Suprapubic skin (tissue), 4 donors: ENCODE measurements at places on chromosomes 2 and 18. TPM values are rescaled to one million over a fixed set of nuclear protein-coding genes. Genes with fewer than 3 reads are reported as not detected.

GRCh38 chr2:128734521-128735295 lies 416.0 kb upstream of the HS6ST1 start:
- peaks cover 37% of the 10 kb centered on the region for H3K4me1 ChIP-seq
- no peak for DNase-seq
- H3K27ac ChIP-seq = no peak overlapping the region
- H3K36me3 ChIP-seq = no peaks in the 10 kb centered on the region

The CAPN14 gene
- total RNA-seq = 2.1 TPM

The UNC80 gene
- not detected for total RNA-seq

The CDK15 gene
- total RNA-seq = 0.38 TPM

DNA sequence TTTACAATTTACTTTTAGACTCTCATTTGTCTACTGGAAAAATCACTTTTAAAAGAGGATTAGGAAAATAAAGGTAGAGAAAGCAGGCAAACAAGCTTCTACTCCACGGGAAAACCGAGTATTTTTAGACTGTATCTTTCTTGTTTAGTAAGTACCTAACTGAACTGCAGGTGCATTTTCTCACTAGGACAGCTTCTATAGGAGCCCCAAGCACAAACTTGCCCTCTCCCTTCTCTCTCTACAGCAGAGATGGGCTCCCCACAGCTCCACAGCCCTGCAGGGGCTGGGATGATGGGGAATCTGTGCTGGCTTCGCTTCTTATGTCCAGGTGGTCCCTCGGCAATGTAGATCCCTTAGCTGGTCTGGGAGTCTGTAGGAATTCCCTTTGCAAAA lies 16.2 kb downstream of the PSTPIP2 start:
- no peak for DNase-seq
- H3K36me3 ChIP-seq = no peaks in the 10 kb centered on the region
- no peak overlapping the region for H3K4me3 ChIP-seq
- no peak overlapping the region for H3K27ac ChIP-seq
- peaks cover 8% of the 10 kb centered on the region for H3K4me1 ChIP-seq

DNA sequence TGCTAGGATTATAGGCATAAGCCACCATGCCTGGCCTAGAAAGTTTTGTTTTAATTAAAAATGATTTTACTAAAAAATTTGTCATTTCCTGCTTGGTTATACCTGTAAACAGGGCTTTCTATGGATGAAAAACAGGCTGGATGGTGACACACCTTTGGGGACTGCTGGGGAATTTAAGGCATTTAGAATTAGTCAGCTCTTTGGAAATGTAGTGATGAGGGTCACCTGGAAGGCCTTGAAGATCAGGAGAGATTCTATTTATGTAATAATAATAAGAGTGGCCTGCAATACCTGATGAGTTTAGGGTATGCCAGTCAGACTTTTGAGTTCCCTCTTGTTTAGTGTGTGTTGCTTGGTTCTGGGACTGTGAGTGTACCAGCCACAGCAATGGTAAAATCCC lies 51.1 kb downstream of the RALBP1 start:
- no peak overlapping the region for H3K4me3 ChIP-seq
- DNase-seq = no peak
- no peak overlapping the region for H3K27ac ChIP-seq
- H3K4me1 ChIP-seq = no peaks in the 10 kb centered on the region
- H3K27me3 ChIP-seq = no peaks in the 10 kb centered on the region

DNA sequence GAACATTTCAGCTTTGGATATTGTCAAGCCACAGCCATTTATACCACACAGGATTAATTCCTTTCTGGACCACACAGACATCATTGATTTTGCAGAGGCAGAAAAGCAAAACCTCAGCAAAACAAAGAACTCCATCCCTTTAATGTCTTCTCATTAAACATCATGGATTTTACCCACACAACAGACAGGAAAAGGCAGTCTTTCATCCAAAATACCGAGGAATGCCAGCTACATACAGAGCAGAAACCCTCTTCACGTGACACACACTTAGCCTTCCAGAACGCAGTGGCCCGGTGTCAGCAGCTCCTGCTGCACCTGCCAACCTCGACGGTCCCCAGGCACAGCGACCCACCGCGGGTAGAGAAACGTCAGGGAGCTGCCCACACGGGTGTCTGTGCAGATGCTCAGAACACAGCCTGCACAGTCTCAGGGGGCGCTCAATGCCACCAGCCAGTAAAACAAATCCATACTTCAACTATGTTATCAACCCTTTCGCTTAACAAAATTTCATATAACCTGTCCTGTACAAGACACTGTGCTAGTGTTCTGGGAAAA lies 304.5 kb downstream of the EIPR1 start:
- no peak overlapping the region for H3K4me3 ChIP-seq
- no peaks in the 10 kb centered on the region for H3K4me1 ChIP-seq
- no peaks in the 10 kb centered on the region for H3K27me3 ChIP-seq
- no peaks in the 10 kb centered on the region for H3K36me3 ChIP-seq
- no peak for DNase-seq

GRCh38 chr2:21607572-21607971 lies 483.8 kb downstream of the TDRD15 start:
- no peaks in the 10 kb centered on the region for H3K27me3 ChIP-seq
- no peak for DNase-seq
- no peak overlapping the region for H3K27ac ChIP-seq
- no peak overlapping the region for H3K4me3 ChIP-seq
- H3K4me1 ChIP-seq = no peaks in the 10 kb centered on the region

GRCh38 chr18:9739516-9739915 lies 31.4 kb downstream of the RAB31 start:
- H3K27me3 ChIP-seq = no peaks in the 10 kb centered on the region
- no peak overlapping the region for H3K27ac ChIP-seq
- H3K4me3 ChIP-seq = no peak overlapping the region
